ENCODE measurements at places on chromosomes 11 and 22.

DNA sequence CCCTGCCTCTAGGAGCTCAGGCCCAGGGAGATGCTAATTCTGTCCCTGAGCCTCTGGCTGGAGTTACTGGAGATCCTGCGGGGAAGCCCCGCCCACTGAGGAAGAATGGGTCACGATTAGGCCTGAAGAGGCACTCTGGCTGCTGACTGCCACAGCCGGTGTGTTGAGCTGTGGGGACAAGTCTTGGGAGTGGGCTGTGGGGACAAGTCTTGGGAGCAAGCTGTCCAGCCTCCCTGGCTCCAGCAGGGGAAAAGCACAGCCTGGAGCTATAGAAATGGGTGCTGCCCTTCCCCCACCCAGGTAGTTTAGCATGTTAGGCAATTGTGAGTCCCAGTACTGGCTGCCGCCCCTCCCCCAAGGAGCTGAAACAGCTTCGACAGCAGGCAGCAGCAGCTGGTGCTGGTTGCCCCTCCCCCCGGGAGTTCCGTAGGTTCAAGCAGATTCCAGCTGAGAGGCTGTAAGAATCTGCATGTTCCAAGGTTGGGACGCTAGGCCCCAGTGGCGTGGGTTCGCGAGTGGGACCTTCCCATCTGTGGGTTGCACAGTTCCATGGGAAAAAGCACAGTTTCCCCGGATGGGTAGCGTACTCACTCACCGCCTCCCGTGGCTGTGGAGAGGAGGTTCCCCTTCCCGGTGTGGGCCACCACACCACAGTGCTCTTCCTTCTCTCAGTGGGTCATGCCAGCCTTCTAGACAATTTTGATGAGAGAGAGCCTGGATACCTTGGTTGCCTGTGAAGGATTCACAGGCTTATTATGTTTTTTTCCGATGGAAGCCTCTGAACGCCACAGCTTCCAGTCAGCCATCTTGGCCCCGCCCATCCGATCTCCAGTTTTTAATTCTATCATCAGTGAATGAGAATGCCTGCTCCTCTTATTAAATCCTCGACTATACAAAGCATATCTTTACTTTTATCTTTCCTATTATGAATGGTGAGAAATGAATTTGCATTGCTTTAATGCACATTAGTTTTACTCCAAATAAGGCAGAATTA, 61.5 kb downstream of the MSANTD4 start:
- no peak for DNase-seq

DNA sequence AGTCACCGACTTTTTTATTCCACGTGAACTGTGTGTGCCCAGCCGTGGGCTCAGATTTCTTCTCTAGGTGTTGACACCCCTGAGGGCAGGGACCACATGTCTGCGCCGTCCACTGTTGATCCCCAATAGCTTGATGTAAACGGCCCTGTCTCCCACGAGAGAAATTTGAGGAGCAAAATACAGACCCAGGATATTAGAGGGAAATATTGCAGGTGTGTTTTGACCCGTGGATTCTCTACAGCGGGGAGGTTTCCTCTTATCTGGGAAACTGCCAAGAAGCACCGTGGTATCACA, 437.5 kb downstream of the TBC1D22A start:
- no peak for DNase-seq

DNA sequence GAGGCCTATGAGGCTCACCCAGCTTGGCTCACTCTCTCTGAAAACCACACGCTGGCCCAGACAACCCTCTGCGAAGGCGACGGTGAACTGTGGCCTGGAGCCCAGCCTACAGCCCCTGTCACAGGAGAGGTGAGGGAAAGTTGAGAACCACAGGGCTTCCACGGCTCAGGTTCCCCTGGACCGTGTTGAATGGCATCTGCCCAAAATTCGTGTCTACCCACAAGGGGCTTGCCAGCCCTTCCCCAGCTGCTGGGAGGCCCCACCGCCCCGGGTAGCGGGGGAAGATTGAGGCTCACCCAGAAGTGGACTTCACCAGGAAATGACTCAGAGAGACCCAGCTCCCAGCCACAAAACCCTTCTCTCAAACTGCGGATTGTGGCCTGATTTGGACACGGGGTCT, 197.1 kb downstream of the CTTN start:
- no peak for DNase-seq

DNA sequence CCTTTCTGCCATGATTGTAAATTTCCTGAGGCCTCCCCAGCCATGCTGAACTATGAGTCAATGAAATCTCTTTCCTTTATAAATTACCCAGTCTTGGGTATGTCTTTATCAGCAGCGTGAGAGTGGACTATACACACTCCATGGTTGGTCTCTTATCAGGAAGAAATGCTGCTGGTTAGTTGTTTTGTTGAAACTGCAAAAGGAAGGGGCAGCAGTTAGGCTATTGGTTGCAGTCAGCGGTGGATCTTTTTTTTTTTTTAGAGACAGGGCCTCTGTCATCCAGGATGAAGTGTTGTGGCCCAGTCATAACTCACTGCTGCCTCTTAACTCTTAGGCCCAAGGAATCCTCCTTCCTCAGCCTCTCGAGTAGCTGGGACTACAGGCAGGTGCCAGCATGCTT, 51.7 kb downstream of the HSD17B12 start:
- DNase-seq = no peak

- DNase-seq = no peak
Observed at GRCh38 chr22:23404689-23405365, 175.3 kb downstream of the IGLL1 start.

DNA sequence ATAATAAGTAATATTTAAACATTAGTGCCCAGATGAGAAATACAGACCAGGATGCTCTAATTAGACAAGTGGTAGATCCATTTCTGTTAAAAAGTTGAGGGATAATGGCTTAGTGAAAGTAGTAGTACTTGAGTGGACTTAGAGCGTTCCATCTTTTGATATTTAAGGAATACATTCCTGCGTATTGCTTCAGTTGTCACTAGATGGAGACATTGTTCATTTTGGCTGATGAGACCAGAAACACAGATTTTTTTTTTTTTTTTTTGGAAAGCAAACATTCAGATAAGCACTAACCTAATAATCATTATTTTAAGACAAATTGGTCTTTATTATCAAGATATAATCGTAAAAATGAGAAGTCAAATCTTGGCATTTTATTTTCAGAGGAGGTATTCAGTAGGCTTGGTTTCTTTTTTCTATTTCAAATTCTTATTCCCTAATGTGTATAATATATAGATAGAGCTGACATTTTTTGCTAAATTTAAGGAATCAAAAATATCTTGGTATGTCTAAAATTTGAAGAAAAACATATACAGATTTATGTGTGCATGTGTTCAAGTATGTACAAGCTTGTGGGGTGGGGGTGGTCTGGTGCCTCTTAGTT, 92.9 kb downstream of the DYNC2H1 start:
- peak; percentile 60 for DNase-seq
